ENCODE measurements at places on chromosomes 7 and 10. TPM values are rescaled to one million over a fixed set of nuclear protein-coding genes. Genes with fewer than 3 reads are reported as not detected.

GRCh38 chr10:59582058-59582457 lies 127.6 kb downstream of the SLC16A9 start:
- no peak overlapping the region for H3K4me3 ChIP-seq
- H3K27me3 ChIP-seq = no peaks in the 10 kb centered on the region
- no peaks in the 10 kb centered on the region for H3K4me1 ChIP-seq
- DNase-seq = no peak
- H3K27ac ChIP-seq = no peak overlapping the region

The CDH23 gene
- 0.16 TPM for total RNA-seq

DNA sequence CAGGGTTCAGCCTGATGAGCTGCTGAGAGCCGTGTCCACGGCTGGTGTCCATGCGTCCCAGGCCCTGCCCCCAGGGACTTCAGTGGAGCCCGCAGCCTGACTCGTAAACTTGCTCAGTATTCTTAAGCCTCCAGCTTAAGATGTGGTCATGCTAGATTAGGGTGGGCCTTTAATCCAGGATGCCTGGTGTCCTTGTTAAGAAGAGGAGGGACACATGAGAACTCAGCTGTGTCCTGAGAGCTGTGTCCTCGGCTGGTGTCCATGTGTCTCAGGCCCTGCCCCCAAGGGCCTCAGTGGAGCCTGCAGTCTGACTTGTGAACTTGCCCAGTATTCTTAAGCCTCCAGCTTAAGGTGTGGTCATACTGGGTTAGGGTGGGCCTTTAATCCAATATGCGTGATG lies 23.0 kb downstream of the DOCK1 start:
- no peaks in the 10 kb centered on the region for H3K36me3 ChIP-seq
- H3K4me3 ChIP-seq = no peak overlapping the region
- H3K27ac ChIP-seq = no peak overlapping the region
- no peak for DNase-seq

GRCh38 chr7:105854498-105854897 lies 21.9 kb downstream of the ATXN7L1 start:
- DNase-seq = no peak
- H3K4me3 ChIP-seq = no peak overlapping the region
- H3K36me3 ChIP-seq = no peaks in the 10 kb centered on the region
- 0 out of 2 replicates have a peak, but pooled peaks cover 4% of the 10 kb centered on the region for H3K27me3 ChIP-seq

The GDF2 gene
- not detected for total RNA-seq

- H3K27me3 ChIP-seq = no peaks in the 10 kb centered on the region
- no peak for DNase-seq
- no peaks in the 10 kb centered on the region for H3K36me3 ChIP-seq
- H3K4me3 ChIP-seq = no peak overlapping the region
- H3K4me1 ChIP-seq = no peaks in the 10 kb centered on the region
Observed at GRCh38 chr7:4225361-4225771, 456.7 kb upstream of the FOXK1 start.

The BLOC1S2 gene
- total RNA-seq = 54.4 TPM

DNA sequence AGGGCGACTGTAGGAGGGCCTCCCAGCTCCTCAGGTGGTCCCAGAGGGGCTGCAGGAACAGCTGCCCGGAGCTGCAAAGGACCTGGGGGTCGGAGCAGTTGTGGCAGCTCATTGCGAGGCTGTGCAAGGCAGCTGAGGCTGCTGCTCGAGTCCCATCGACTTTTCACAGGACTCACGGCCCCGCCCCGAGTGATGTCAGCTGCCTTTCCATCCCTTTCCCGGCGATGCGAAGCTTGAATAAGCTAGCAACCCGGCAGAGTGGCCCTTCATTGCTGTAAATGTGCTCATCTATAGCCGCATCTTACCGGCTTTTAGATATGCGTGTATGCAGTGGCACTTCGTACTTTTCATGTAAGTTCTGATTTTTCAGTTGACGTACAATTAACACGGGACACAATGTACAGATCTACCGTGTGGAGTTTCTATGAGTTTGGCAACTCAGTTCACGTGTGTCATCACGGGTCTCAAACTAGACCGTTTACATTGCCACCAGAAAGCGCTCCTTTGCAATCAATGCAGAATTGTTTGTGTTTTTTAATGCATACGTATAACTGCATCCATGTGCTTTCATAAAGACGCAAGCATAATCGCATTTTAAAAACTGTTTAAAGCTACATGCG lies at the start of gene CH25H:
Gene CH25H, minus strand, starts transcription at position 137 of the 620 bp plus-strand sequence. Its CDS starts 25 bp downstream, at position 112.
- peaks cover 6% of the 10 kb centered on the region for H3K27me3 ChIP-seq
- peaks cover 24% of the 10 kb centered on the region for H3K4me1 ChIP-seq
- H3K4me3 ChIP-seq = peak within 1 kb of the TSS; percentile 66
- H3K27ac ChIP-seq = no peak within 1 kb of the TSS
- no peaks in the 10 kb centered on the region for H3K36me3 ChIP-seq

The PAPSS2 gene
- 2.2 TPM for total RNA-seq

The SRGN gene
- 658 TPM for total RNA-seq

The PRKAR2B gene
- total RNA-seq = 0.48 TPM

DNA sequence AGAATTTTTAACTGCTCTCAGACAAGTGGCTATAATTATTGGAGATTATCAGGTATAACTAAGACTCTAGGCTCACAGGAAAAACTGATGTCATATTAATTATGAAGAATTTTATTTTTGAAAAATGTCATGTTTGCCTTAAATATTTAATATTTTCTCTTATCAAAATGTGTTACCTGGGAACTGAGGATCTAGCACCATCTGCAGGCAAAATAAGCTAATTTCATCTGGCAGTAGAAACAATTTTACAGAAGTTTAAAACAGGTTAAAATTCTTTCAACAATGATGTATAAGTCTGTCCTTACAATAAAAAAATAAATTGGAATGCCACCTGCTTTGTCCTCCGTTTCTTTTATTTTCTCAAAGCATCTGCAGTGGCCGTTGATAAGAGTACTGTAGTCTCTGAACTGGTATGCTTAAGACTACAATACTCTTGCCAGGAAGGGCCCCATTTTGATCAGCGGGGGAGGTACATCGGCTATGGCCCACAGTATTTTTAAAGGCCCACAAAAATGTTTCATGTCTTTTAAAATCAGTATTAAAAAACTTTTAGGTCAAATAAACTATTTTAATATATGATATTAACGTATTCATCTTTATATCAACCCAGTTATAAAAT lies 81.3 kb downstream of the VWDE start:
- H3K27ac ChIP-seq = no peak overlapping the region
- DNase-seq = no peak
- H3K4me1 ChIP-seq = no peaks in the 10 kb centered on the region
- H3K36me3 ChIP-seq = no peaks in the 10 kb centered on the region

DNA sequence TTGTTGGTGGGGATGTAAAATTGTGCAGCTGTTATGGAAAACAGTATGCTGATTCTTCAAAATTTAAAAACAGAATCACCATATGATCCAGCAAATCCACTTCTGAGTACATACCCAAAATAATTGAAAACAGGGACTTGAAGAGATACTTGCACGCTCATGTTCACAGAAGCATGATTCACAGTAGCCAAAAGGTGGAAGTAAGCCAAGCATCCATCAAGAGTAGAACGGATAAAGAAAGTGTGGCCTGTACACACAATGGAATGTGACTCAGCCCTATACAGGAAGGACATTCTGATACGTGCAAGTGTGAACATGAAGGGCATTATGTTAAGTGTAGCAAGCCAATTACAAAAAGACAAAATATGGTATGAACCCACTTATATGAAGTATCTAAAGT lies 696.7 kb upstream of the CELF2 start:
- no peak overlapping the region for H3K4me3 ChIP-seq
- no peaks in the 10 kb centered on the region for H3K4me1 ChIP-seq
- no peaks in the 10 kb centered on the region for H3K27me3 ChIP-seq
- H3K36me3 ChIP-seq = no peaks in the 10 kb centered on the region

DNA sequence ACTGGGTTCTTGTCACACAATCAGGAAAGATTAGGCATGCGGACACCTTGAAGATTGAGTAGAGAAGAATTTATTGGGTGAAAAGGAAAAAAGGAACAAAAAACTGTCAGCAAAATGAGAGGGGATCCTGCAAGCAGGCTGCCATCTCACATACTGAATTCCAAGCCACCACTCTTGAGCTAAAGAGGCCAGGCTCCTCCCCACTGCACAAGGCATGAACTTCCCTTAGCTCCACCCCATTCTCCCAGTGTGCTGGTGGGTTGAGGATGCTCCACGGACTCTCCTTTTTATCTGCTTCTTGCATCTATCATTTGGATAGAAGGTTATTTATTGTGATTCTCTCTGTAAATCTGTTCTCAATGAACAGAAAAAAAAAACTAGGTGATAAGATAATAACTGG lies 79.6 kb downstream of the ANKRD7 start:
- no peak overlapping the region for H3K4me3 ChIP-seq
- H3K36me3 ChIP-seq = no peaks in the 10 kb centered on the region
- no peak overlapping the region for H3K27ac ChIP-seq
- no peaks in the 10 kb centered on the region for H3K27me3 ChIP-seq
- no peaks in the 10 kb centered on the region for H3K4me1 ChIP-seq

The CPEB3 gene
- total RNA-seq = 1.7 TPM

- DNase-seq = no peak
- H3K27ac ChIP-seq = no peak overlapping the region
- H3K4me1 ChIP-seq = no peaks in the 10 kb centered on the region
Observed at GRCh38 chr10:86262688-86263181, 103.9 kb downstream of the GRID1 start.

GRCh38 chr10:5977471-5978229 lies at the start of gene IL15RA:
Gene IL15RA (minus strand): TSS chr10:5977543. CDS start chr10:5977492, 51 bp downstream.
- H3K4me1 ChIP-seq = peaks cover 12% of the 10 kb centered on the region
- no peaks in the 10 kb centered on the region for H3K27me3 ChIP-seq
- H3K4me3 ChIP-seq = peak within 1 kb of the TSS; percentile 95
- peak within 1 kb of the TSS; percentile 88 for H3K27ac ChIP-seq
- H3K36me3 ChIP-seq = no peaks in the 10 kb centered on the region

The CHST12 gene
- total RNA-seq = 8.4 TPM

DNA sequence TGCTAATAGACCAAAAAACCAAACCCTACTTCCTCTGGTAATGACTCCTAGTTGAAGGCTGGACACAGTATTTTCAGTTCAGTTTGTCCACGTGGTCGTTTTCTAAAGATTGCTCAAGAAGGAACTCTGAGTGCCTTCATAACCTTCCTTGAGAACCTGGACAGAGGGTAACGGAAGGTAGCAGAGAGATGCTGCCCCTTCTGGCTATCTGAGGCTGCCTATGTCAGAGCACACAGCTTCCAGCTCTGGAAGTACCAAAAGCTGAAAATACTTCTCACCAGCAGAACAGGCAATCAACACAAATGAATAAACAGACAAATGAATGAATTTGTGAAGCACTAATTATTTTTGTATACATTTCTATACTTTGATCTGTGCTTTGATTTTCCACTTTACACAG lies 85.2 kb downstream of the AMPH start:
- no peaks in the 10 kb centered on the region for H3K36me3 ChIP-seq
- H3K4me3 ChIP-seq = no peak overlapping the region
- no peaks in the 10 kb centered on the region for H3K27me3 ChIP-seq
- no peak for DNase-seq
- no peaks in the 10 kb centered on the region for H3K4me1 ChIP-seq

The HTR7 gene
- not detected for total RNA-seq

DNA sequence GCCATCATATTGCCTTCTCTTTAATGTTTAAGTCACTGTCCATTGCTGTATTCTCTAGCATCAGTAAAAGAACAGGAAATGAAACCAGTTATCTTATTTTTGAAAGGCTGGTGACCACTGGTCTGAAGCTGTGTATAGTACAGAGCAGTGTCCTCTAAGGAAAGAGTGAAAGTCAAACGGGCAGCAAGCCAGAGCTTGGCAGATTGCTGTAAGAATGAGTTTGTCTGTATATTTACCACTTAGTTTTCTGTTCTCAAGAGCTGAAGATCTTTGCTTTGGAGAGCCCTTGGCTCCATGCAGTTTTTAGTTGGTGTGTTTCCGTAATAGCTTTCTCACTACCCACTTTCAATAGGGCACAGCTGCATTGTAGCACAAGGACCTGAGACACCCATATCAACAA lies 31.9 kb downstream of the PCBD1 start:
- no peak for DNase-seq
- peaks cover 7% of the 10 kb centered on the region for H3K36me3 ChIP-seq
- no peaks in the 10 kb centered on the region for H3K27me3 ChIP-seq

DNA sequence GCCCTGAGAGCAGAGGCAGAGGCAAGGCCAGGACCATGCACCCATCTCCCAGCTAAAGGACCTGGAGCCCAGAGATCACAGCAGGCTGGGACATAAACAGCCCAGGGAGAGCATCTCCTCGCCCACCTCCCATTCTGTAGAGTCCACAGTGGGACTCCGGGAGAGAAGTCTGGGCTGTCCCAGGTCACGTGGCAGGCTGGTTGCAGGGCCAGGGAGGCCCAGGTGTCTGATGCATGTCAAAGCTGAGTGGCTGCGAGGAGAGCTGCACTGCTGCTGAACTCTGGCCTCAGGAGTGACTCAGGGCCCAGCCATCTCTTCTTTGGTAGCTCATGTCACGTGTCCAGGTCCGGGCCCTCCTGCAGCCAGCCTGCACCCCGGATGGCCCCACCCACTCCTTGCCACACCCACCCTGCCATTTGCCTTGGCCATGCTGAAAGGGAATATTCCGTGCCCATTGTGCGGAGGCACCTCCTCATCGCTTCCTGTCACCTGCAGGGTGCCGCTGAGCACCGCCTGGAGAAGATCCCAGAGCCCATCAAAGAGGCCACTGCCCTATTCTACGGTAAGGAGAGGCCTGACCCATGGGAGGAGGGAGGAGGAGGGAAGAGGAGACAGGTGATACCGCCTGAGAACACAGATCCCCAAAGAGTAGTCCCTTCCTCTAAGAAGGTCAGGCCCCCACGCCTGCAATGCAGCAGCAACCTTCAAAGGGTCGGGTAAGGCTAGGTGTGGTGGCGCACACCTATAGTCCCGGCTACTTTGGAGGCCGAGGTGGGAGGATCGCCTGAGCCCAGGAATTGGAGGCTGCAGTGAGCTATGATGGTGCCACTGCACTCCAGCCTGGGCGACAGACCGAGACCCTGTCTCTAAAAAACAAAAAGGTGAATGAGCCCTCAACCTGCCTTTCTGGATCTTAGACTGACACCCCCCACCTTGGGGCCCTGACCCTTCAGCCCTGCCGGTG lies 12.6 kb upstream of the SH2B2 start:
- no peak overlapping the region for H3K27ac ChIP-seq
- no peak overlapping the region for H3K4me3 ChIP-seq
- H3K36me3 ChIP-seq = no peaks in the 10 kb centered on the region
- H3K27me3 ChIP-seq = no peaks in the 10 kb centered on the region

DNA sequence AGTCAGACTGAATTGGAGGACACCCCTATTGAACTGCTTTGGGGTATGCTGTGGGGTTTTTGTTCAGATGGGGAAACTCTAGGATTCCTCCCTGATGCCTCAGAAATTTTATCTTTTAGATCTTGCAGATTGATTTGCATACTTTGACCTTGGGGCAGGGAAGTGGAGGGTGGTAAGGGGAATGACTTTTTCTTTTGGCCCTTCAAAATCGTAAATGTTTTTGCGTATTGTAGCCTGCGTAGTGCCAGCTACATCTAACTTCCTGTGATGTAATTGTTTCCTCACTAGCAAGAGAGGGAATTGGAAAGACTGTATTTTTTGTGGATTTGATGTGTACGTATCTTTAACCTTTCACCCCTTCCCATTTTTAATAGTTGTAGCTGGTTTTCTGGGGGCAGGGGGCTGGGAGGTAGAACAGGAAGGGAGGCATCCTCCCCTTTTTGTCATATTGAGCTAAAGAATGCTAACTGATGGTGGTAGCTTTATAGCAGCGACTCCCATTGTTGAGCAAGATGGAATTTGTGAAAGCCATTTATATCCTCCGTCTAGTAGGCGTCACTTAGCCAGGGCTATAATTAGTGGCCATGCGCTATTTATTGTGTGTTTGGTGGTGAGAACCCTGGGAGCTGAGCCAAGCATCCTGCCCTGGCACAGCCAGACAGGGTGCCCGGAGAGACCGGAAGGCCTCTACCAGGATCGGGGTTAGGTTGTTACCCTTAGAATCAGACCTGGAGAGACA lies 11.3 kb downstream of the DUSP5 start:
- no peak overlapping the region for H3K27ac ChIP-seq
- peaks cover 15% of the 10 kb centered on the region for H3K4me1 ChIP-seq
- H3K4me3 ChIP-seq = no peak overlapping the region
- H3K27me3 ChIP-seq = no peaks in the 10 kb centered on the region
- peaks cover 49% of the 10 kb centered on the region for H3K36me3 ChIP-seq
- DNase-seq = no peak

Measured in GM12878 (cell line).